Activated T-helper 17 cell treated with anti-CD3 and anti-CD28 coated beads, Interleukin-2, amount 50 U/mL, for 72 hours (primary cell): ENCODE measurements at places on chromosomes 4 and X.
A peak's percentile ranks its signal among the peaks of the same experiment; 100 is the strongest.

GRCh38 chr4:188023682-188024081, 28.1 kb downstream of the ZFP42 start:
- ATAC-seq, result no peak

- peak; percentile 35 for ATAC-seq
Observed at GRCh38 chr4:17448689-17449088, 63.2 kb downstream of the QDPR start.

- peak; percentile 83 for ATAC-seq
Observed at GRCh38 chr4:41882625-41883347, 52.4 kb upstream of the TMEM33 start.

DNA sequence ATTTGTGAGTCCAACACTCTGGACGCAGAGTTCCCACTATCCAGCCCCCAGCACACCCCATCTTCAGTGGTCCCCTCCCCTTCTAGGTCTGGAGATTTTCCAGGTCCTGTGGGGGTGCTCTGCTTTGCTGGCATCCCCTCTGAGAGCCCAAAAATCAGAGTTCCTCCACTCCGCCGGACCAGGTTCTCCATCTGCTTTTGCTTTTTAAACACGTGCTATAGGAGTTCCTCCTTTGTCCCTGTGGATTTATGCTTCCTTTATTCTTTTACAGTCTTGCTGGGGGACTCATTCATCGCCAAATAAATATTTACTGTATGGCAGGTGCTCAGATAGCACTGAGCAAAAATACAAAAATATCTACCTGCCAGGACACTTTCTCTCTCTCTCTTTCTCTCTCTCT, 324.7 kb downstream of the STK32B start:
- ATAC-seq, result no peak

- no peak for ATAC-seq
Observed at GRCh38 chr4:10091531-10092181, 24.9 kb downstream of the WDR1 start.

- peak; percentile 85 for ATAC-seq
Observed at GRCh38 chrX:107154787-107155620, 36.4 kb upstream of the RBM41 start.

DNA sequence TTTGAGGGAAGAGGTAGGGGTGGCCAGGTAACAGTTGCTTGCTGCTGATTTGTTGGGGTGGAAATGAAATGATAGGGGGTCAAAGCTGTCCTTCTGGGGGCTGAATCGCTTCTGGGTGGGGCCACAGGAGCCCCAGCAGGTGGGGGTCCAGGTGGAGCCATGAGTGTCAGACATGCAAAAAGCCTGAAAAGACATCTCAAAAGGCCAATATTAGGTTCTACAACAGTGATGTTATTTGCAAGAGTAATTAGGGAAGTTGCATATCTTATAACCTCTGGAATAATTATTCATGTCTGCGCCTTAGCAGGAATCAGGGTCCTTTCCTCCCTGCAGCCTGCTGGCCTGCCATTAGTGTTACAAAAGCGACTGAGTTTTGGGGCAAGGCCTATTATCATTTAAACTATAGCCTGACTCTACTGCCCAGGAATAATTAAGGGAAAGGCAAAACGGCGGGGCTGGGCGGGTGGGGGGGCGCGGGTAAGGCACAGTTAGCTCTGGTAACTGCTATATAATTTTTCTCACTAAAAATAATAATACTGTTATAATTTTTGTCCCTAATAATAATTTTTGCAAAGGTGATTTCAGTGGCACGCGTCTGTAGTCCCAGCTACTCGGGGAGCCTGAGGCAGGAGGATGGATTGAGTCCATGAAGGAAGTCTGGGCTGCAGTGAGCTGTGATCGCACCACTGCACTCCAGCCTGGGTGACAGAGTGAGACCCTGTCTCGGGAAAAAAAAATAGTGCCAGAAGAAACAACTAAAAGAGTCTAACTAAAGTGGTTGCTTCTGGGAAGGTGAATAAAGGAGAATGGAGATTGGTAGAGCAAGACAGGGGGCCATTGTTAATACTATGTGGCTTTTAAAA, 145.7 kb downstream of the MAGEB17 start:
- no peak for ATAC-seq

GRCh38 chr4:15990570-15991285, 27.8 kb upstream of the FGFBP2 start:
- ATAC-seq, result no peak

- ATAC-seq, result no peak
Observed at GRCh38 chr4:152106113-152106763, 345.4 kb upstream of the GATB start.

DNA sequence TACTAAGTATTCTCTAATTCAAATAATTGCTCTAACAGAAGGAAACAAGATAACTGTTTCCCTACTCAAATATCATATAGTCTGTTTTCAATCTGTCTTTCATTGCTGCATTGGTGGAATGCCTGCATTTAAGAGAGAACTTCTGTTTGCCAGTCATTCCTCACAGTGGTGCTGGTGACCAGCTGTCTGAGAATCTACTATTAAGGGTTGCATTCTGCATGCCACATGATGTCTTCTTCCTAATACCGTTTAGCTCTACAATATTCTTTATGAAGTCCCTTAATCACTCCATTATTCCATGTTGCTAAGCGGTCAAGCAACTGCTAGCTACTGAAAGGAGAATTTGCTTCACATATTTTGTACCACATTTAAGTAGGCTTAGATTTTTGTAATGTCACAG, 167.1 kb upstream of the CENPE start:
- ATAC-seq, result no peak

DNA sequence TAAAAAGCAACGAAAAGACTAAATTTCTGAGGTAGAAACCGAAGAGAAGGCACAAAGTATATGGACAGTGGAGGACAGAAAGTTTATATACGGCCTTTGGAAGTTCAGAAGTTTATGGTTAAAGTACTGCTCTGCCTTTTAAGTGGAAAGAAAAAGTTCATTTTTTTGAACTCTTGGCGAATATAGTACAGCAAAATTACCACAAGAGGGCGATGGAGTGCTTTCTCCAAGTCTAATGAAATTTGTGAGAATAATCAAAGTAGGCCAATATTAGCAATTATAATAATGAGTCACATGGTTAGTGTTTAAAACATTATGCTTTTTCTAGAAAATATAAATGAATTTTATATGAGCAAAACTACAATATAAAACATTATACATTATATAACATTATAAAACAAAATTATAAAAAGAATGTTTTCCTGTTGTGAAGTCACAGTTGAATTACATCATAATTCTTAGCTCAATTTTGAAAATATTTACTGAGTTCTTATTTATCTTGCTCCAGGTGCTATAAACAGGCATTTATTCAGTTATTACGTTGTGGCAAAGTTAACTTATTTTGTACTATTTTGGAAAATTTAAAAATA, 136.2 kb upstream of the BMPR1B start:
- ATAC-seq, result no peak

DNA sequence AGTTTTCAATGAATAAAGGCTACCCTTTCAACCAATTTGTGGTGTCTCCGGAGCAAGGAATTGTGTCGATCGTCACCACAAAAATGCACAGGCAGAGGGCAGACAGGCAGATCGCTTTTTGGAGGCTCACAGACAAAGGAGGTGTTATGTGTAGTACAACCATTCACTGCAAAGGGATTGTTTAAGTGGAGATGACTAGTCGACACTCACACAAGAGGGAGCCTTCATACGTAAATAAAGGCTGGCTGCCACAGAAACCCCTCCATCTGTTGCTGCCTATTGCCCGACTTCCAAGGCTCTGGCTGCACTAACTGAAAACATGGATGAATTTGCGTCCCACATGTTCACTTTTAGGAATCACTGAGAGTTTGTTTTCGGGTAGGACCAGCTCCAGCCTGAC, 281.1 kb downstream of the NKX6-1 start:
- no peak for ATAC-seq

DNA sequence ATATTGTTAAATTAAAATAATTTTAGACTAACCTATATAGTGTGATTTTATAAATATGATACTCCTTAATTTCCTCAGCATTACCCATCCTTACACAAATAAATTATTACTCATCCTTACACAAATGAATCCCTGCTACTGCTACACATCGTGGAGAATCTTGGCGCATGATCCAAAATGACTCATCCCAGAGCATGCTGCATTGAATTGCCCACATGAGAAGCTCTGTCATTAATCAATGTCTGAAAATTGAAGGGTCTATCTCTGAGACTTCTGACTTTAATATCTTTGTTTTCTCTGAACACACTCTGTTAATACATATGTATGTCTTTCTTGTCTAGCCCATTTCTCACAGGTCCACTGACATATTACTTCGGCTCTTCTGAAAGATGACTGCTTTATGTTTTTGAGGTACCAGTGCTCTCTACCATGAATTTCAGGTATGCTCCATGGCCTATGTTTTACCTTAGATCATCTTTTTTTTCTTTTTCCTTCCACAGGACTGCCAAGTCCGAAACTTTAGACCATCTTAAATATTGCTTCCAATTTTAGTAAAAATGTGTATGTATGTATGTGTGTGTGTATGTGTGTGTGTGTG, 15.7 kb upstream of the DUSP21 start:
- no peak for ATAC-seq

DNA sequence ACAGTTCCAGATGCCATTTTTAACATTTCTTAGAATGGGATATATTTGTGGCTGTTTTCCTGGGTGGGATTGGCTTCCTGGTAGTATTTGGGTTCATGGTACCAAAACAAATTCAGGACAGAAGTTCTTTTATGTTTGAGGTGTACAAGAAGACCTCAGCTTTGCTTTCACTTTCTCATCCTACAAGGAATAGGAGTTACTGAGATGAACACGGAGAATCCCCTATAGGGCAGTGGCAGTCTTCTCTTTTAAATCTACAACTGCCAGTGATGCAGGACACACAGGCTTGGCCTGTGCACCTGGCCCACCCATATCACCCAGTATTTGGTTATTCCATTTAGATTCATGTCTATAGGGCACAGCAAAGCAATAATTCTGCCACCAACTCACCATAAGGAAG, 35.2 kb downstream of the SLC10A7 start:
- peak; percentile 46 for ATAC-seq

- no peak for ATAC-seq
Observed at GRCh38 chr4:42676066-42676951, 19.4 kb upstream of the ATP8A1 start.

DNA sequence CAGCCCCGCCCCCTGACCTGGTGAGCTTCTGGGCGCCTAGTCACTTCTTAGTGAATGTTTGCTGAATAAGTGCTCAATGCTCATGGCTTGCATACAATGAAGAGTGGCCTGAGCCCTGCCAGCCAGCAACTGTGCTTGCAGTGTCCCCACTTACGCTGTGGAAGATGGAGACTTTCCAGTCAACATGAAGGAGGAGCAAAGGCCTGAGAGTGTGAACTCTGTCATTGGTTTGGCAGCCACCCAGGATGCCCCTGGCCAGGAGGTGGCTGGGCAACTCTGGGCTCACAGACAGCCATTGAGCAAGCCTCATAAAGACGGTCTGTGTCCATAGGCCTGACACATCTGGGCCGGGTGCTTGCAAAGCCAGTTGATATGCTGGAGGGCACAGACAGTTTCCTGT, 72.1 kb upstream of the MAMLD1 start:
- no peak for ATAC-seq

DNA sequence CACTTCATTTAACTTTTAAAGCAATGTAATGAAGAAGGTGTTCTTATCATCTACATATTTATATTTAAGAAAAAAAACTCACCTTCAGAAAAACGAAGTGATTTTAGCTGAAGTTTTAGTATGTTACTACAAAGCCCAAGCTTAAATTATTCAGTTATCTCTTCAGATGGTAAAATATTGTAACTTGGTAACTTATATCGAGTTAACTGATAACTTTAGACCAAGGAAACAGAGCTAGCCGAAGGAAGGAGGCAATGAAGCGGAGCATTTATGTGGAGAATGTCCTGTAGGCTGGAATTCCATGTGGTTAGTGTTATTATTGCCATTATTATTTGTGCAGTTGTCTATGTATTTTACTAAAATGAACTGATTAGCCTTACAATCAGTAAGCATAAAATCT, 1102.1 kb upstream of the LCORL start:
- ATAC-seq, result no peak

GRCh38 chr4:180203349-180203748, 2039.9 kb upstream of the TENM3 start:
- no peak for ATAC-seq

DNA sequence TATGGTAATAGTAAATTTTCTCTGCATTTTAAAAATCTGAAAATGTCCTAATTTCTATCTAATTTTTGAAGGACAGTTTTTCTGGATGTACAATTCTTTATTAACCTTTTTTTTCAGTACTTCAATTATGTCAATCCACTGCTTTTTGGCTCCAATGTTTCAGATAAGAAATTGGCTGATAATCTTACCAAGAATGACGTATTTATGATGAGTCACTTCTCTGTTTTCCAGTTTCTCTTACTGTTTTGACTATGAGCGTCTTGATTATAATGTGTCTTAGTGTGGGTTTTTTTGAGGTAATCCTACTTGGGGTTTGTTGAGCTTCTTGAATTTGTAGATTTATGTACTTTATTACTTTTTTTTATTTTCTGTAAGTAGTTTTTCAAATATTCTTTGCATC, 47.2 kb downstream of the UGT2B11 start:
- no peak for ATAC-seq

GRCh38 chr4:130336585-130337217, 1240.7 kb downstream of the C4orf33 start:
- ATAC-seq, result no peak

GRCh38 chr4:180285796-180286195, 1957.4 kb upstream of the TENM3 start:
- no peak for ATAC-seq

DNA sequence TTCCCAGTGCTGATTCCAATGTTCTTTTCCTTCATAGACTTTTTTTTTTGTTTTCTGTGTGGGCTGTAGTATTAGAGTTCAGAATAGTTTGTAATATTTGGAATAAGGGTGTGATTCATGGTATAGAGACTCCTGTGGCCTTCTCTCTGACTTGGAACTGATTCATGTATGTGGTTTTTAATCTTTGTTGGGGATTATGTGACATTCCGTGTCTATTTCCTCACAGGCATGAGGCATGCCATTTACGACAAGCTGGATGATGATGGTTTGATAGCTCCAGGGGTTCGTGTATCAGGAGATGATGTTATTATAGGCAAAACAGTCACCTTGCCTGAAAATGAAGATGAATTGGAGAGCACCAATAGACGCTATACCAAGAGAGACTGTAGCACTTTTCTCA, 44.4 kb downstream of the POLR2B start:
- ATAC-seq, result no peak

- no peak for ATAC-seq
Observed at GRCh38 chr4:3834186-3834662, 68.0 kb downstream of the ADRA2C start.

DNA sequence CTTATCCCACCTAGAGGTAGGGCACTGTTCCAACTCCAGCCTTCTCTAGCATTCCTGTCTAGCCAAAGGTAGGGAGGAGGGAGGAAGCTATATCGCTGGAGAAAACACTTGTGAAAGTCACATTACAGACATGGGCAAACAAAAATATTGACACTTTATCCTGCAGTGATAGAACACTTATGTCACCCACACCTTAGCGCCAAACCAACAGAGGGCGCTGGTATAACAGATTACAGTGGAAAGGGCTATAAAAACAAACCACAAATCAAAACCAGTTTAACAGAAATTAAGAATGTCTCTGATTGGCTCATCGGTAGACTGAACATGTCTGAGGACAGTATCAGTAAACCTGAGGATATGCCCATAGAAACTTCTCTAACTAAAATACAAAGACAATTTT, 451.3 kb downstream of the TLL1 start:
- ATAC-seq, result no peak
